ENCODE measurements at places on chromosomes 13 and 19. TPM values are rescaled to one million over a fixed set of nuclear protein-coding genes. Genes with fewer than 3 reads are reported as not detected.

FUT3 gene
- 40.8 TPM for total RNA-seq

SWSAP1 gene
- 0.53 TPM for total RNA-seq

AKT2 gene
- 54.8 TPM for total RNA-seq

FAM32A gene
- 82.9 TPM for total RNA-seq

ETV2 gene
- under 0.01 TPM for total RNA-seq

FDX2 gene
- 24.2 TPM for total RNA-seq

TEX26 gene
- total RNA-seq: not detected

CALR3 gene
- 0.26 TPM for total RNA-seq

LGALS14 gene
- not detected for total RNA-seq

HCN2 gene
- under 0.01 TPM for total RNA-seq

NLRP8 gene
- total RNA-seq: not detected
